ENCODE measurements at places on chromosomes 7 and 10. TPM values are rescaled to one million over a fixed set of nuclear protein-coding genes. Genes with fewer than 3 reads are reported as not detected.

Gene OPN1SW
- not detected for total RNA-seq

Gene COL17A1
- total RNA-seq, result 0.36 TPM

Gene GPC2
- not detected for total RNA-seq

Gene PKD2L1
- total RNA-seq, result not detected

Gene TAS2R3
- not detected for total RNA-seq

Gene PPP1R9A
- total RNA-seq, result 0.16 TPM

Gene GLI3
- total RNA-seq, result 3.1 TPM

Gene FXYD4
- total RNA-seq, result not detected

Gene PRTFDC1
- total RNA-seq, result 14.6 TPM

Gene TRPV5
- not detected for total RNA-seq

Gene TDRD1
- total RNA-seq, result 0.16 TPM

Gene TEX36
- not detected for total RNA-seq

Gene GATA3
- not detected for total RNA-seq

Gene FAM25G
- total RNA-seq, result not detected

Gene SDK1
- total RNA-seq, result 0.72 TPM

Gene NOS3
- total RNA-seq, result 5.4 TPM

Gene EPHB6
- total RNA-seq, result 6.5 TPM
